Esophagus mucosa (tissue), 1 donor: ENCODE measurements at places on chromosomes 1 and 21.

- no peak for ATAC-seq
Observed at GRCh38 chr1:152020849-152021248, 16.0 kb downstream of the S100A11 start.

- no peak for ATAC-seq
Observed at GRCh38 chr1:42328916-42329496, 6.0 kb downstream of the FOXJ3 start.

DNA sequence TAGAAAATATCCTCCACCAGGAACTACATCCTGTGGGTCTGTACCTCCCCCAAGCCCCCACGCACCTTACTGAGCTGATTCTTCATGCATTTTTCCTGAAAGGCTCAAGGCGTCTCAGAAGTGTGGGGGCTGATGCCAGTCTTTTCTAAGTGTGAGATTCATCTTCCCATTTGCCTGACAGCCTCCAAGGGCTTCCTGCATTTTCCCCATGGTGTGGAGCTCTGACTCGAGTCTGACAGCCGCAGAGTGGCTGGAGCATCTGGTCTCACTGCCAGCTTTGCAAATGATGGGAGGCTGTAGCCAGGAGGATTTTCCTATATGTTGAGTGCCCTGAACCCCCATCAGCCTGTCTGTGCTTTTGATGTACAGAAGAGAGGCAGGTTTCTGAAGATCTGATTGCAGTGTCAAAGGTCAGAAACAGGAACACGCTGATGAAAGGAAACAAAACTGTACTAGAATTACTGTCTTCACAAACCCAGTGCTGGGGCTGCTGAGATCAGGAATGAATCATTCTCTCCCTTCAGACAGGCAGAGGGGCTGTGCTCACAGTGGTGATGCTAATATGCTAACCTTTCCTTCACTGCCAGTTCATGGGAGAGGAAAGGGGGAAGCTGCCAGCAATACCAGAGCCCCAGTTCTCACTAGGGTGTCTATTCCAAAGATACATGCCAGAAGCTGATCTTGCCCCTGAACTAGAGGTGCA, 201.5 kb upstream of the C1orf174 start:
- ATAC-seq: no peak

DNA sequence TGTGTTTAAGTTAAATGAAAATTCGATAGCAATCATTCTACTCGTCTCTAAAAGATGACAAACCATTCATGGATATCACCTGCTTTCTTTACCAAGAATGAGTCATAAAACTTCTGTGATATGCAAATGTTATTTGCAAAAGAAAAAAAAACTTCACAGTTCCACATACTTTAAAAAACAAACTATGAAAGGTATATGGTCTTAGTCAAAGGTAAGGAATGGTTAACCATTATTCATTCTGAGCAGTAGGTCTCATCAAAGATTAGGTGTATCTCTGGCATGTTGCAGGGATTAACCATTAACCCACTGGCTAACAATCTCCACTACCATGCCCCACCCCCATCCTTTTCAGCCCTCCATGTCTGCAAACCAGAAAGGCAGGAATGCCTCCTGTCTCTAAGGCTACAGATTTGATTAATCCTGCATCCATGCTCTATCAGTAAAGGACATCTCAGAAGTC, 44.4 kb downstream of the PTPN14 start:
- ATAC-seq: peak; percentile 32

- no peak for ATAC-seq
Observed at GRCh38 chr1:117405042-117405441, 37.8 kb downstream of the MAN1A2 start.

GRCh38 chr1:69213644-69214043, 354.1 kb upstream of the LRRC7 start:
- ATAC-seq: no peak

DNA sequence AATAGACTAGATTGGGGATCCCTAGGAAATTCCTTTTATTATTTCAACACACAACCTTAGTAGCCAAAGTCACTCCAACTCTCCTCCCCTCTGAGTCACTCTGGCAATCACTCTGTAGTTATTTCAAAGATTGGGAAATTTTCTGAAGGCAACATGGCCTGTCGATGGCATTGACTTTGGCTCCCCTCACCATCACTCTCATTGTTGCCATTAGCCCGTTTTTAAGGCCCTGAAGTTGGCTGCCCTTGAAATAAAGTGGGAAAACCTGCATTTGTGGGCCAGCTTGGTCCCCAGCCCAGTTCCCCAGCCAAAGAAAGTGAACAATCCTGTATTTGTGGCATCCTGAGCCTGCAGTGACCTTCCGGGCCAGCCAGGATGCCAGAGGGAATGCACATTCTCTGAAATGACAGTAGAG, 52.5 kb downstream of the CDC7 start:
- no peak for ATAC-seq

DNA sequence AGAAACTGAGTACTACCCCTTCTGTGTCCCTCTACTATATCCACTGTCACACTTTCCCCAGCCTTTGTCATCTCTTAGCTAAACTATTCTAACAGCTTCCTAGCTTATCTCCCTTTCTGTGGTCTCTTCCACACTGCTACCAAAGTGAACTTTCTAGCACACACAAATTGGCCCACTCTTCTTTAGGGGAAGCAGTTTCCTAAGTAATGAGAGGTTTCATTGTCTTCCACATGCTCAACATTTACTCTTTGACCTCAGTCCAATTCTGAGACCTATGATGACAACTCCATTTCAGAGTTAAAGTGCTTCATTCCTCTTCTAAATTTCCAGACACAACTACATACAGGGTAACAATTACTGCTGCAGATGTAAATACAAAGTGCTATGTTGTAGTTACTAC, 32.9 kb downstream of the SCYL3 start:
- no peak for ATAC-seq

DNA sequence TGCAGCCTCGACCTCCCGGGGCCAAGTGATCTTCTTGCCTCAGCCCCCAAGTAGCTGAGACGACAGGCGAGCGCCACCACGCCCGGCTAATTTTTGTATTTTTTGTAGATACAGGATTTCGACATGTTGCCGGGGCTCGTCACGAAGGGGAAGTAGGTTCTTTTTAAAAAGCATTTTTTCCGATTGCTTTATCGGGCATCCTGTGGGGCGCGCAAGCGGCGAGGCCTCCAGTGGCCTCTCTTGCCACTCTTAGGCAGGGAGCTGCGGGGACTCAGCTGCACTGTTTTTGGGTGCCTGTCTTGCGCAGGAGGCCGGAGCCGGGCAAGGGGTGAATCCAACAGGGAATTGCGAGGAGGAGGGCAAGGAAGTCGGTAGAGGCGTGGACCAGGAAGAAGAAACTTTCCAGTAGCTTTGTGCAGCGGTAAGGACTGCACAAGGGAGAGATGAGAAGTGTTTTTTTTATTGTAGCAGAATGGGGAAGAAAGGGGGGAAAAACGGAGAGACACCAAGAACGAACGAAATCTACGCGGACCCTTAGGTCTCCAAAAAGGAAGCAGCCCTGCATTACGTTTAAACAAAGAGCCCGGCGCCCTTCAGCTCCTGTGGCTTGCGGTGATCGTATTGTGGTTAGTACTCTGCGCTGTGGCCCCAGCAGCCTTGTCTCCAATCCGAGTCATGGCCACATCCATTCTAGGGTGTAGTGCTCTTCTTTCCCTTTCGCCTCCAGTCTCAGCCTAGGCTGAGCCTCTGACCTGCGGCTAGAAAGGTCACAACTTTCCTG, 164.8 kb downstream of the PPIAL4G start:
- peak; percentile 46 for ATAC-seq

DNA sequence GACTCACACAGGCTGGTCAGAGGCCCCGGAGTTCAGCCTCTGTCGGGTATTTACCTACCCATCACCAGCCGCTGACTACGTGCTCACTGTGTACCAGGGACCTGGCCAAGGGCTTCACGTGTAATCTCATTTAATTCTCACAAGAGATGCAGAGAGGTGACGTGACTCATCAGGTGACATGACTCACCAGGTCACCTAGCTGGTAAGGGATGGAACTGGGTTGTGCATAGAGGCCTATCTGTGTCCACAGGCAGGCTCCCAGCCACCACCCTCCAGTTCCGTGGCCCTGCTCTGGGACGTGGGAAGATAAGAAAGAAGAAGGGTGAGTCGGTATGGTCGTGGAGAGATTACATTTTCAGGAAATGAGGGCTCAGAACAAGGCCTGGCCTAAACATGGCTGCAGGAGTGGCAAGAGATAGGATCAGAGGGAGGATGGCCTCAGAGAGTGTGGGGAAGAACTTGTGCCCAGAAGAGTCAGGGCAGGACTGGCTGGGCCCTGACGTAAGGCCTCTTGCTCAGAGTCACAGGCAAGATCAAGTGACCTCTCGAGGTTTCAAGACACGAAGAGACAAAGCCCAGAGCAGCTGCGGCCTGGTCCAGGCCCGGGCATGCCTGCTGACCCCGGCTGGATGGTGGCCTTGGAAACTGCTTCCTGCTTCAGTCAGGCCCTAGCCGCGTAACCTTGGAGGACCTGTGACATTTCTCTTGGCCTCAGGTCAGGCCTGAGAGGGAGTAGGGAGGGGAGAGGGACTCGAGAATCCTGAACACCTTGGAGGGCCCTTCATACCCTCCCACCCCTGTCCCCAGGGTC, 52.7 kb upstream of the WASF2 start:
- peak; percentile 90 for ATAC-seq

DNA sequence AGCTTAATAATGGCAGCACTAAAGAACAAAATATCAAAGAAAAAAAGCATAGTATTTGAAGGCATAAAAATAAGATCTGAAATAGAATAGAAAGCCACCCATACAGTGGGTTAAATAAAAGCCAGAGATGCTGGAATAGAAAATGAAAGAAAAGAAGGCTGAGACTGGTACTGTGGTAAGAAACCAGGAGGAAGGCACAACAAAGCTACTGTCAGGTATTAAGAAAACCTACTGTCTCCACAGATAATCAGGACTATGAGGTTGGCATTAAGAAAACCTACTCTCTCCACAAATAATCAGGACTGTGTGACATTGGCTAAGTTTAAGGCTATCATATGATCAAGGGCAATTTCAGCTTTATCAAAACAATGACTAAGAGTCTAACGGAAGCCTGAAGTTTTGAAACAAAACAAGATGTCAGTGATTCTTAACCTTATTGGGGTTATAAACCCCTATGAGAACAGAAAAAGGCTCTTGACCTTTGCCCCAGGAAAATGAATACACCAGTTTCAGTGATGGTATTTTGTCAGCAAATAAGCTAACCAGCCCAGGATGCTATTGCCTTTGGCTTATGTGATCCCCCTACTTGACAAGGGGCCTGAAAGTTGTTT, 24.4 kb downstream of the MCOLN2 start:
- no peak for ATAC-seq

- ATAC-seq: no peak
Observed at GRCh38 chr21:45578176-45578801, 36.0 kb upstream of the SLC19A1 start.

DNA sequence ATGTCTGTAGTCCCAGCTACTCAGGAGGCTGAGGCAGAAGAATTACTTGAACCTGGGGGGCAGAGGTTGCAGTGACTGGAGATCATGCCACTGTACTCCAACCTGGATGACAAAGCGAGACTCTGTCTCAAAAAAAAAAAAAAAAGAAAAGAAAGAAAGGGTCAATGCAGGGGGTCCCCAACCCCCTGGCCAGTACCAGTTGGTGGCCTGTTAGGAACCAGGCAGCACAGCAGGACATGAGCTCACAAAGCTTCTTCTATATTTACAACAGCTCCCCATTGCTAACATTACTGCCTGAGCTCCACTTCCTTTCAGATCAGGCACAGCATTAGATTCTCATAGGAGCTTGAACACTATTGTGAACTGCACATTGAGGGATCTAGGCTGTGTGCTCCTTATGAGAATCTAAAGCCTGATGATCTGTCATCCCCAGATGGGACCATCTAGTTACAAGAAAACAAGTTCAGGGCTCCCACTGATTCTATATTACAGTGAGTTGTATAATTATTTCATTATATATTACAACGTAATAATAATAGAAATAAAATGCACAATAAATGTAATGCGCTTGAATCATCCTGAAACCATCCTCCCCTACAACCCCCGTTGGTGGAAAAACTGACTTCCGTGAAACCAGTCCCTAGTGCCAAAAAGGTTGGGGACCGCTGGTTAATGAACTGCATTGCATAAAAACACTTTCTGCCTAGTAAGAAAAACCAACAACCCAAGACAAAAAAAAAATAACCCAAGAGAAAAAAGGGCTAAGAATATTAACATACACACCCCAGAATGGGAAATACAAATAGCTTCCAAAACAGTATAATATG, 2.8 kb downstream of the ZBTB8OS start:
- ATAC-seq: no peak

DNA sequence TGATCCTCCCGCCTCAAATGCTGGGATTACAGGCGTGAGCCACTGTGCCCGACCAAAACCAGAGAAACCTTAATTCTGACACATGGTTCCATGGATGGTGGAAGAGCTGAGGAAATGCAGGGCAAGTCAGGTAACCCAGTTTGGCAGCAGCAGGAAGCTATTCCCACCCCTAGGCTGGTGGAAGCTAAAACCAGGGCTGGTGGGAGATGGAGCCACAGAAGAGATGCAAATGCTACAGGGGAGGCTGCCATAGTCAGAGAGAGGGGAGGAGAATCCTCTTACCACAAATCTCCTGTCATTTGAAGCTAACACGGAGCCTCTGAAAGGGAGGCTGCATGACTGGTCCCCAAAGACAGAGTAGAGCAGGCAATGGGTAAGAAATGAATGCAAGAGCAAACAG, 4.1 kb upstream of the CDC42BPA start:
- ATAC-seq: no peak

- peak; percentile 89 for ATAC-seq
Observed at GRCh38 chr1:212234431-212235395, 50.5 kb upstream of the PPP2R5A start.

GRCh38 chr1:91701472-91701869, 184.5 kb downstream of the TGFBR3 start:
- ATAC-seq: no peak

GRCh38 chr1:189150624-189151023, 1327.0 kb downstream of the BRINP3 start:
- ATAC-seq: no peak
